ENCODE measurements at places on chromosomes 3 and 15. TPM values are rescaled to one million over a fixed set of nuclear protein-coding genes. Genes with fewer than 3 reads are reported as not detected.

Gene CPLX3
- 0.18 TPM for total RNA-seq

Gene FBXL2
- total RNA-seq = not detected

Gene DALRD3
- total RNA-seq = 24.5 TPM

Gene LHFPL4
- total RNA-seq = 0.05 TPM

Gene TOP2B
- 114 TPM for total RNA-seq

Gene CADPS
- not detected for total RNA-seq
